ENCODE measurements at places on chromosomes 7 and 10. TPM values are rescaled to one million over a fixed set of nuclear protein-coding genes. Genes with fewer than 3 reads are reported as not detected.

The REEP3 gene
- 15.7 TPM for total RNA-seq

The PRSS2 gene
- total RNA-seq, result not detected

The CFAP69 gene
- 2.0 TPM for total RNA-seq

The GJD4 gene
- not detected for total RNA-seq

The CLDN4 gene
- 5.2 TPM for total RNA-seq

The MACROH2A2 gene
- total RNA-seq, result 23.6 TPM

The CYP26A1 gene
- total RNA-seq, result 2.7 TPM

The GCK gene
- 0.05 TPM for total RNA-seq

The FAM221A gene
- 0.32 TPM for total RNA-seq

The ZNF25 gene
- 1.7 TPM for total RNA-seq

The FAM131B gene
- total RNA-seq, result 0.28 TPM

The TMEM229A gene
- not detected for total RNA-seq

The TFPI2 gene
- total RNA-seq, result 208 TPM

The ACSM6 gene
- not detected for total RNA-seq

The LRMDA gene
- 4.7 TPM for total RNA-seq

The TET1 gene
- total RNA-seq, result 0.59 TPM

The KNDC1 gene
- 0.74 TPM for total RNA-seq

The KAZALD1 gene
- total RNA-seq, result 3.0 TPM

The LRRD1 gene
- total RNA-seq, result not detected

The ERVW-1 gene
- not detected for total RNA-seq

The PDAP1 gene
- 191 TPM for total RNA-seq

The FANK1 gene
- 1.8 TPM for total RNA-seq

The PLXNA4 gene
- 0.85 TPM for total RNA-seq

The VWA2 gene
- 0.03 TPM for total RNA-seq

The AQP1 gene
- 0.45 TPM for total RNA-seq

The INMT gene
- 0.03 TPM for total RNA-seq

The GIMAP4 gene
- not detected for total RNA-seq

The FAM237B gene
- total RNA-seq, result 0.10 TPM

The TES gene
- total RNA-seq, result 75.3 TPM

The FAM25G gene
- total RNA-seq, result 0.73 TPM
